Stimulated activated CD4-positive, alpha-beta T cell treated with anti-CD3 and anti-CD28 coated beads, Interleukin-1b, Interleukin-23, amount 100 ng/mL, for 24 hours (primary cell): ENCODE measurements at places on chromosomes 16 and 17.

DNA sequence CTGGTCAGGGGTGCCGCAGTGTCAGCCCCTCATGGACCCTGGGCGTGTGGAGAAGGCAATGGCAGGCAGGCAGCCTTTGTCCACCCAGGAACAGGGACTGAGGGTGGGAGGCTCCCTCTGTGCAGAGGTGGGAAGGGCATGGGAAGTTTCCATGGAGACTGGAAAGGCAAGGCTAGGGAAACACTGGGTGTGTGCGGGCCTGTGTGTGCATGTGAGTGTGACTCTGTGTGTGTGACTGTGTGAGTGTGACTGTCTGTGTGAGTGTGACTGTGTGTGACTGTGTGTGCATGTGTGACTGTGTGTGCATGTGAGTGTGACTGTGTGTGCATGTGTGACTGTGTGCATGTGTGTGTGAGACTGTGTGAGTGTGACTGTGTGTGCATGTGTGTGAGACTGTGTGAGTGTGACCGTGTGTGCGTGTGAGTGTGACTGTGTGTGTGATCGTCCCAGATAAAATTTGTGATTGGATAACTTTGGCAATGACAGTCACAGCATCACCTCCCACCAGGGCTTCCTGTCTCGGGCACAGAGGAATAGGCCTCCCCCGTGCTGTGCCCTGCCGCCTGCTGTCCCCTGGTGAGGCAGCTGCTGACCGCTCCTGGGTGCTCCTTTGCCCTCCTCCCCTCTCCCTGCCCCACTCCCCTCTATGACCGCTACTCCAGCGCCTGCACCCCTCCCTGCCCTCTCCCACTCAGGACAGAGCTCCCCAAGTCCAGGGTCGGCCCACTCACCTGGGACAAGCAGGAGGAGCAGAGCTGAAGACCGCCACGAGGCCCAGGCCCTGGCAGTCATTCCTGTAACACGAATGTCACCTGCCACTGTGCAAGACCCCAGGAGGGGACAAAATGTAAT lies 698 bp downstream of the CD300C start:
- DNase-seq, result no peak

GRCh38 chr17:29710891-29711418 lies 88.2 kb upstream of the CORO6 start:
- DNase-seq, result no peak

GRCh38 chr16:30777591-30778297 lies 9.3 kb downstream of the ZNF629 start:
- DNase-seq, result no peak

DNA sequence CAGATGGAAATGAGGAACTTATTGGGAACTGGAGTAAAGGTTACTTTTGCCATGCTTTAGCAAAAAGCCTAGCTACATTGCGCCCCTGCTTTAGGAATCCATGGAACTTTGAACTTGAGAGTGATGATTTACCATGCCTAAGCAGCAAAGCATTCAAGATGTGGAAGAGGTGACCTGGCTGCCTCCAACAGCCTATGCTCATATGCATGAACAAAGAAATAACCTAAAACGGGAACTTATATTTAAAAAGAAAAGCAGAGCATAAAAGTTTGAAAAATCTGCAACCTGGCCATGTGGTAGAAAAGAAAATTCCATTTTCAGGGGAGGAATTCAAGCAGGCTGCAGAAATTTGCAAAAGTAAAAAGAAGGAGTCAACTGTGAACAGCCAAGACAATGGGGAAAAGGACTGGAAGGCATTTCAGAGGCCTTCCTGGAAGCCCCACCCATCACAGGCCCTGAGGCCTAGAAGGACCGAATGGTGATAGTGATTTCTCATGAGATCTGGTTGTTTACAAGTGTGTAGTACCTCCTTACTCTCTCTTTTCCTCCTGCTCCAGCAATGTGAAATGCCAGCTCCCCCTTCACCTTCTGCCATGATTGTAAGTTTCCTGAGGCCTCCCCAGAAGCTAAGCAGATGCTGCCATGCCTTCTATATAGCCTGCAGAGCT lies 48.7 kb downstream of the MRPS23 start:
- no peak for DNase-seq

DNA sequence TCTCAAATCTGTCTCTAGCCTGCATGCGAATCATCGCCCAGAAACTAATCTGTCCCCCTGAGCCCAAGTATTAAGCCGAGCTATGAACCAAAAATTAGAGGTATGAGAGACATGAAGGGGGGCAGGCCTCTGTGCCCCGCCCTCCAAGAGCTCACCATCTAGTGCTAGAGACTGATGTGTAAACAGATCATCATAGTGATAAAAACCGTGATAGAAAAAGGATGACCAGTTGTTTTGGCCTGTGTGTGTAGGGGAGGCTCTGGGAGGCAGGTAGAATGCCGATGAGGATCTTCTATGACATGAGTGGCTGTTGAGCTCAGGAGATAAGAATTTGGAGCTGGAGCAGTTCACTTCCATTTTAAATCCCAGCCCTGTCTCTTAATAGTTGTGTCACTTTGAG lies 89.1 kb upstream of the TBX2 start:
- DNase-seq, result no peak

DNA sequence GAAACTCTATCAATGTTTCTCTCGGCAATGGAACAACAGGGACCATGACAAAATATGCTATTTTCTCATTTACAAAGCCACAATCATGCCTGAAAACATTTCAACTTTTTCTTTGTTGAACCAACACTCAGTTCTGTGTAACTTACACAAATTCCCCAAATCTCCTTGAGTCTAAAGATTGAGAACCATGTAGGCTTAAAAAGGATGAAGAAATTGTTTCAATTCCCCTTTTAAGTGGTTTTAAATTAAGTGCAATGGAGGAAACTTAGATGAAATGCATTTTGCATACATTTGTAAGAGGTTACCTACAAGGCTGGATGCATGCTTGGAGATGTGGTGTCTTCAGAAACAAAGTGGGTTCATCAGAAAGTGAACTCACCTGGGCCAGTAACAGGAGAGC lies 566.4 kb upstream of the CDH11 start:
- no peak for DNase-seq

DNA sequence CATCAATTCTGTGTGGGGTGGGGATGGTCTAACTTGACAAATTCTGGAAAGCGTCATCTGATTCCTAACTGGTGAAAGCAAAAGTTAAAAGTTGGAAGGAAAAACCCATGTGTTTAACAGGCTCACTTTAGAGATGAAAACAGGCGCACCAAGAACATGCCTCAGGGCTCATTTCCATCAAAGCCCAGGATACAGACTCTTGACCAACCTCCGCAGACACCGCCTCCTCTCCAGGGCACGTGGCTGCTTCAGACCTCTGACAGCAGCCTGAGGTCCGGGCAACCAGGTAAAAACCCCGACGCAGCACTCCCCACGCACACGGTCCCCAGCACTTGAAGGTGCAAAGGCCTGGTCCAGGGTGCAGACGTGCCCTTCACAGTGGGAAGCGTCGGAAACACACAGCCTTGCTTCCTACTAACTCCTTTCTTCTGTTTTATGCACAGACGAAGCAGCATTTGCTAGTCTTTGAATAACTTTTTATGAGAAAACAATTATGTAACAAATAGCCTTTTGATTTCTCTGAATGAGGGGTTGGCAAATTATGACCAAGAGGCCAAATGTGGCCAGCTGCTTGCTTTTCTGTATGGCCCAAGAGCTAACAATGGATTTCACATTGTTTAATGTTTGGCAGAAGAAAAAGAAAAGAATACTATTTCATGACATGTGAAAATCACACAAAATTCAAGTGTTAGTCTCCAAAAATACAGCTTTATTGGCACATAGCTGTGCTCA lies 44.2 kb upstream of the TRAP1 start:
- no peak for DNase-seq

- no peak for DNase-seq
Measured at GRCh38 chr17:55726440-55726839, 3.8 kb upstream of the TMEM100 start.

GRCh38 chr17:10618202-10618635 lies 38.9 kb downstream of the MYH3 start:
- peak; percentile 35 for DNase-seq

- no peak for DNase-seq
Measured at GRCh38 chr17:17067257-17067656, 25.0 kb downstream of the MPRIP start.

GRCh38 chr16:48318630-48319029 lies 66.6 kb downstream of the SIAH1 start:
- DNase-seq, result no peak

GRCh38 chr16:50694206-50694605 lies 800 bp downstream of the NOD2 start:
- no peak for DNase-seq

GRCh38 chr16:89489898-89490438 lies 393 bp downstream of the ANKRD11 start:
- no peak for DNase-seq

DNA sequence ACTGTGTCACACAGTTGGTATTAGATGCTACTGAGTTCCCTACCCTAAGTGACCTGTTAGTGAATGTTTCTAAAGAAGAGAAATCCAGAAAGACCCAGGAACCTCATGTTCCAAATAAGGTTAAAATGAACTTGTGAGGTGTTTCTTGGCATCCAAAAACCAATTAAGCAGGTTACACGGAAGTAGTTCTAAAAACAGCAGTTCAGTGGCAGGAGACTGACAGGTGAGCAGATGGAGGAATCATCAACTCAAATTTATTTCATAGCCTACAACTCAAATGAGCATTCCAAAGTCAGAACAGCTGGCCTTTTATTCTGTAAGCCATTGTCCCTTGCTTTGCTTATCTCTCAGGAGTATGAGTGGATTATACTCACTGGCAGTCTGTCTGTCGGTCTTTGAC lies 188.3 kb downstream of the IRX3 start:
- DNase-seq, result no peak

- DNase-seq, result no peak
Measured at GRCh38 chr17:80859002-80859941, 132.4 kb upstream of the CHMP6 start.

DNA sequence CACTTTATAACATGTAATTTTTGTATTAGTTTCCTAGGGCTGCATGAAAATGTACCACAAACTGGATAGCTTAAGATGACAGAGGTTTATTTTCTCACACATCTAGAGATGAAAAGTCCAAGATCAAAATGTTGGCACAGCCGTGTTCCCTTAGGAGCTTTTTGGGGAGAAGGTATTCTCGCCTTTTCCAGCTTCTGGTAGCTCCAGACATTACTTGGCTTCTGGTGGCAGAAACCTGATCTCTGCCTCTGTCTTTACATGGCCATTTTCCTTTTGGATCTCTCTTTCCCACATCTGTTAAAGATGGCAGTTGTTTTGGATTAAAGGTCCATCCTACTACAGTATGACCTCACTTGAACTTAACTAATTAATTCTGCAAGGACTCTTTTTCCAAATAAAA lies 885.7 kb upstream of the CDH8 start:
- no peak for DNase-seq

DNA sequence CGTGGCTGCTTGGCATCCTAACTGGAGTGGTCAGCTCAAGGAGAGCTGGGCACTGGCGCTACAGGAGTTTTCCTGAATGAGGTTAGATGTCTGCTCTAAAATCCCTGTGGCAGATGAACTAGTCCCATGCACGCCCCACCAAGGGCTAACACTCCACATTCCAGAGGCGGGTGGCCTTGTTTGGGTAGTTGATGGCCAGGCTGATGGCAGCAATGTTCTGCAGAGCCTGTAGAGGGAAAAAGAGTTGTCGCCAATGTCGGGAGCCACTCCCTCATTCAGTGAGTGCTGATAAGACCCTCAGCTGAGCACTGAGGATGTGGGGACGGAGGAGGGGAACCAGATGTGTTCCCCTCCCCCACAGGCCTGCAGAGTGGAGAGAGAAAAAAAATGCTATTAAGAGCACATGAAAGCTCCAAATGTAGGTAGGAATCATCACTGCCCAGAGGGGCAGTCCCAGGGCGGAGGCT lies 42.5 kb upstream of the ATP2A3 start:
- DNase-seq, result no peak

GRCh38 chr17:83200751-83201150 lies 121.3 kb downstream of the METRNL start:
- DNase-seq, result no peak

- no peak for DNase-seq
Measured at GRCh38 chr17:57475796-57476195, 219.5 kb downstream of the MSI2 start.

DNA sequence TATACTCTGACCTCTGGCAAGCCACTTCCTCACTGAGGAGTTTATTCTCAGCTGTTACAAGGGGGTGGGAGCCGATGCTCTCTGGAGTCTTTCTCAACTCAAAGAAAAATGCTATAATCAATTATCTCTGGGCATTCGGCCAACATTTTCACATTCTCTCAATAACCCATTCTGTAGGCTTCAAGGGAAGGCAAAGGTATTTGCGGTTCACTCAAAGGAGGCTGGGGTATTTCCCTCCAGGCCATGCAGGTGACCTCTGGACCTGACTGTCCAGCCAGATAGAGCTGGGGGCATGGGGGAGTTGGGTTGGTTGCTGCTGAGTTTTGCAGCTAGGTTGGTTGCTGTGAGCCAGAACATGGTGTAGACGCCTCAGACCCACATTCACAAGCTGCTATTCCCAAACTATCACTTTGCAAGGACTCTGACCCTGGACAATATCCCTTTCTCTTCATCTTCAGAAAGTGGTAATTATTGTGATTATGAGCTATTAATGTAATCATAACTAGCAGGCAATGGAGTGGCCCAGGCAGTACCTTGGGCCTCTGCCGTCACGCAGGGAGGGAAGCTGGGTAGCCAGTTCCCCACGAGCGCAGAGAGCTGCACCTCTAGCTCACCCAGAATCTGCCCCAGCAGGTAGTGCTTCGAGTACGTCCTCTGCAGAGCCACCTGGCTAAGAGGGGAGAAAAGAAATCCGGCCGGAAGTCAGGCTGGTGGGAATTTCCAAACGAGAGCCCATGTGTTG lies 42.1 kb downstream of the AIPL1 start:
- DNase-seq, result no peak

- no peak for DNase-seq
Measured at GRCh38 chr17:54982399-54982798, 13.8 kb downstream of the STXBP4 start.

- DNase-seq, result no peak
Measured at GRCh38 chr17:57344261-57344660, 87.9 kb downstream of the MSI2 start.

DNA sequence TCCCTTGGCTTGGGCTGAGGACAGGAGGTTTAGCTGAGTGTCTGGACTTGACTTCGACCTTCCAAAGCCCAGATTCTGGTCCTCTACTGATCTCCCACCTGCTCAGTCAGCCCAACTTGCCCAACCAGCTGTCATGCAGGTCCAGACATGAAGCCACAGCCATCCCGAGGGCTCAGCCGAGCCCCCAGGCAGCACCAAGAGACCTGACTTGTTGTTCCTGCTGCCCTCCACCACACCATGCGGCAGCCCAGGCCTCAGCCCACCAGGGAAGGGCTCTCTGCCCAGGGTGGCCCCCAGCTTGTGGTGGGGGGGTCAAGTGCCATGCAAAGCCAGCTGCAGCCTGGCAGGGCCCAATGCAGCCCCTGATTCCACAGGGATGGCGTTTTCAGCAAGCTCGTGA lies 17.2 kb upstream of the CACNG4 start:
- no peak for DNase-seq

- no peak for DNase-seq
Measured at GRCh38 chr17:64164596-64165285, 34.8 kb upstream of the ERN1 start.
